ENCODE measurements at places on chromosomes 4 and X.

DNA sequence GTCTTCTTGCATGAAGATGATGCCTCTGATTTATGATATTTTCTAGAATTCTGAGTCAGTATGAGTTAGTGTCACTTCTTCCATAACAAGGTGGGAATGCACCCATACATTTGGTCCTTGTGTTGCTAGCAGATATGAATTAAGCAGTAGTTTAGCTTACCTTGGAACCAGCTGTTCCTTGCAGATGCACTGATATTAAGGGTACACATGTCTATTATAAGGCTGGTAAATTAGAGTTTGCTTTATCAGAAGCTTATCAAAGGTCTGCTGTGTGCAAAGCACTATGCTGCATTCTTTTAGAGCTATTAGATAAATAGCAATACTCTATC, 36.5 kb downstream of the AFF1 start:
- no peak for DNase-seq

GRCh38 chr4:39527296-39528060, at the start of gene UGDH:
UGDH (minus strand) TSS chr4:39527439; CDS start chr4:39521512, 5,927 bp downstream.
- DNase-seq, result peak; percentile 40

GRCh38 chrX:41236629-41237028, 97.3 kb upstream of the DDX3X start:
- DNase-seq, result no peak

GRCh38 chrX:131588995-131589394, 45.1 kb downstream of the OR13H1 start:
- DNase-seq, result no peak

DNA sequence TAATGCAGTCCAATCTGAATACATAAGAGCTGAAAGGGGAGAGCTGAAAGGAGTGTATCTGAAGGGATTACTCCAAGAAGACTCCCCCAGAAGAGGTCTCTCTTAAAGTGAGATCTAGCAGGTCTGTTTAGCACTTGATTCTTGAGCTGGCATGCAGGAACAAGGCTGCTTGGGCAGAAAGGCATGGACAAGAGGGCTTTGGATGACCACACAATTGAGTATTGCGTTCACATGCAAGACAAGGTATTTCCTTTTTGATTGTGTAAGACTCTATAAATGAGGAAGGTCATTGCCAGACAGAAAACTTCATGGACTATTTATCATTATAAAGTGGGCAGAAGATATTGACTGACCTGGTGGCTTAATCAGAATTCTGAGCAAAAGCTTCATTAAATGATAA, 145.5 kb upstream of the AFF2 start:
- DNase-seq, result no peak

- DNase-seq, result no peak
Measured at GRCh38 chrX:31606771-31607170, 534.9 kb upstream of the FTHL17 start.

GRCh38 chr4:1218634-1219565, 30.0 kb downstream of the CTBP1 start:
- DNase-seq, result no peak

- no peak for DNase-seq
Measured at GRCh38 chr4:72505314-72505744, 63.7 kb downstream of the ADAMTS3 start.

DNA sequence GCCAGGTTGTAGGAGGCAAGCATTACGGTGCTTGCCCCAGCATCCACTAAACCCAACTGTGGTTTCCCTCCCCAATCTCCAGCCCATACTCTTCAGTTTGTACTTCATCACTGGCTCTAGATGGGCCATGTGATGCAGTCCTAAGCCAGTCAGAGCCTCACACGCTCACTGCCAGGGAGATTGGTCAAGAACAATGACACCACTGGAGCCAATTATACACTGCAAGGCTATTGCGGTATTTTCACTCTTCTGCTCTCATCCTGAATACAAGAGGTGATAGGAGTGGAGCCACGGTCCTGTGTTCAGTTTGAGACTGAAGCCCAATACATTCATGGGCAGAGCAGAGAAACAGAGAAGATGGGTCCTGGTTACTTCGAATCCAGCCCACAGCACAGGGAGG, 58.4 kb downstream of the SEPSECS start:
- DNase-seq, result no peak

DNA sequence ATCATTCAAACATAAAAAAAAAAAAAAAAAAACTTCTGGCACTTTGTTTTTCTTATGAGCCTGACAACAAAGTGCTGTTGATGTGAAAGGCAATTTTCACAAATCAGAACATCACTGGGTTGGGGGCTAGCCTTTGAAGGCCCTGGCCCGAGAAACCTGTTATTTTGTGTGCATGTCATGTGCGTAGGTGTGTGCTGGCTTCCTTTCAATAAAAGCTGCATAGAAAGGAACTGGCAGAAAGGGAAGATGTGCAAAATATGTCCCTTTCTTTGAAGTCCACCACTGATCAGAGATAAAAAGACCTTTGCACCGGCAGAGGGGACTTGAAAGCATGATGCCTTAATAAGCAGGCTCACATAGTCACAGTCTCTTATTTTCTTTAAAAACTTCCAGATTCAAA, 170.8 kb upstream of the RASGEF1B start:
- DNase-seq, result no peak

DNA sequence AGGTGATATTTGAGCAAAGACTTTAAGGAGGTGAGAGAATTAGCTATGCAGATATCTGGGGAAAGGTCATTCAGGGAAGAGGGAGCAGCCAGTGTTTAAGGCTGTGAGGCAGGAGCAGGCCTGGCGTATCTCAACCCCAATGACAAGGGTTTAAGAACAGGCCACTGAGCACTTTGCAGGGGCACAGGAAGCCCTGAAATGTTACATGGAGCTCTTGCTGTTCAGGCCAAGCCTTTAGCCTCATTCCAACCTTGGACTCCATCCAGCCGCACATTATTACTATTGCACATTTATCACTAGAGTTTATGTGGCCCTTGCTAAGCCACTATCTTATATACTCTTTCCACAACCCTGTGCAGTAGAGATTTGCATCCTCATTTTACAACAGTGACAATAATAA, 114.0 kb downstream of the EFNB1 start:
- DNase-seq, result no peak

DNA sequence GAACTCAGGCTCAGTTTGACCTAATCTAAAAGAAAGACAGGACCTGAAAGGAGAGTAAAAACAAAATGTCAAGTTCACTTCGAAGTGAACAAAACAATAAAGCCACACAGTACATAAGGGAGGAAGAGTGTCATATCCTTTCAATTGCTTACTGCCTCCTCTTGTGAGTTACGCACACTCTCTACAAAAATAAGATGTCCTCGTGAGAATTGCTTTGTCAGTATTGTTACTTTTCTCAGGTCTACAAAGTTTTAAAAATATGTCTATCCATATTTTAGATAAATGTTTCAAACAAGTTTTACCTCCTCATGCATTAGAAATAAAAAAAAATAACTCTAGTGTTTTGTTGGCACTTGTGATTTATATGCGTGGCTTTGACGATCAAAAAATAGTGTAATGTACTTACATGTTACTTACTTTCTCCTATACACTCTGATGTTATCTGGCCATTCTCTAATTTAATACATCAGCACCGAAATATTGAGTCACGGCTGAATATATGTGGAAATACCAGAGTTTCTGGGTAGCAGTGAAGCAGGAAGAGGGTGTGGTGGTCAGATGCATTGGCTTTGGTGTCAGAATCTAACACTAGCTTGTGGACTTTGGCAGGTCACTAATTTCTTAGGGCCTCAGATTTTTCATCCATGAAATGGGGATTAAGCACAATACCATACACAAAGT, 8.1 kb upstream of the MRPL1 start:
- DNase-seq, result no peak
